ENCODE measurements at places on chromosomes 6 and 20. TPM values are rescaled to one million over a fixed set of nuclear protein-coding genes. Genes with fewer than 3 reads are reported as not detected.
A peak's percentile ranks its signal among the peaks of the same experiment; 100 is the strongest.

MOXD1 gene
- total RNA-seq = 1.9 TPM

NRN1 gene
- 4.2 TPM for total RNA-seq

GSTA4 gene
- 11.5 TPM for total RNA-seq

ZNF335 gene
- 8.3 TPM for total RNA-seq

DNA sequence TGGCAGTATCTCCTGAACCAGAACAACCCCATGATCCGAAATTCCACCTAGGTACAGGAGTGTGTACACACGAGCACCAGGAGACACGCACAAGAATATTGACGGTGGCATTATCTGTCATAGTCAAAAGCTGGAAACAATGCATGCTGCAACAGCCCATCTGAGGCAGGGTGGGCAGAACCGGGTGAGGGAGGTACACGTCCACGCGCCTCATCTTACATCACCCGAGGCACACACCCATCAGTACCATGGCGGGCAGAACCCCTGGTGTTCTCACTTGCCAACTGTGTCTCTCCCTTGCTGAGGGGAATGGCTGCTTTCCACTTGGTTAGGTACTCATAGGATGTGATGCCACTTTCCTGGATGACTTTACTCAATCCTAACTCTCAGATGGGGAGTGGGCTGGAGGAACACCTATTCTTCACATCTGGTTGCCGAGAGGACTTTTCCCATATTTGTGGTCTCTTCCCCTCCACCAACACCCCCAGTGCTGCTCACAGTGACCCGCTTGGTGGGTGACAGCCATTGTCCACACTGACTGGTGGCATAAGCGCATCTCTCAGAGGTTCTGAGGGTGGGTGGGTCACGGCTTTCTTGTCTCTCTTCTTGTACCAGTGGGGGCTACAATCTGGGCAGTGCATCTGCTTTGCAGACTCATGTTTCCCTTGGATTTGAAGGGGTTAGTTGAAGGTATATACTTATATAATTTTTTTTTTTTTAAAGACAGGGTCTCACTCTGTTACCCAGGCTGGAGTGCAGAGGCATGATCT is 13.5 kb downstream of the PPP1R3G start:
- no peak for DNase-seq

DNA sequence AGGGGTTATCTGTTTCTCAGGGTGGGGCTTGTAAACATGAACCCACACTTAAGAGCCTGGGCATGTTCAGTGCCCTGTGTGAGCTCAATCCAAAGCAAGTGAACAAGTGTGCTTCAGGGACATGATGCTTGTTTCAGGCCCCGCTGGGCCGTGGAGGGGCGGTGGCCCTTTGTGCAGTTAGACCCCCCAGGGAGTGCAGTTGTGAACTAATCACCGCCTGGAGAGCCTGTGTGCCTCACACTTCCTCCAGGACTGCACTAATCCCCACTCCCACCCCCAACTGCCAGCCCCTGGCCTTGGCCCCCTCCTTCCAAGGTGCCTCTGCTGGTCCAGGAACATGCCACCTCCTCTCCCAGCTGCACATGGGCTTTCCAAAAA is 58.1 kb downstream of the RREB1 start:
- DNase-seq = no peak

DNA sequence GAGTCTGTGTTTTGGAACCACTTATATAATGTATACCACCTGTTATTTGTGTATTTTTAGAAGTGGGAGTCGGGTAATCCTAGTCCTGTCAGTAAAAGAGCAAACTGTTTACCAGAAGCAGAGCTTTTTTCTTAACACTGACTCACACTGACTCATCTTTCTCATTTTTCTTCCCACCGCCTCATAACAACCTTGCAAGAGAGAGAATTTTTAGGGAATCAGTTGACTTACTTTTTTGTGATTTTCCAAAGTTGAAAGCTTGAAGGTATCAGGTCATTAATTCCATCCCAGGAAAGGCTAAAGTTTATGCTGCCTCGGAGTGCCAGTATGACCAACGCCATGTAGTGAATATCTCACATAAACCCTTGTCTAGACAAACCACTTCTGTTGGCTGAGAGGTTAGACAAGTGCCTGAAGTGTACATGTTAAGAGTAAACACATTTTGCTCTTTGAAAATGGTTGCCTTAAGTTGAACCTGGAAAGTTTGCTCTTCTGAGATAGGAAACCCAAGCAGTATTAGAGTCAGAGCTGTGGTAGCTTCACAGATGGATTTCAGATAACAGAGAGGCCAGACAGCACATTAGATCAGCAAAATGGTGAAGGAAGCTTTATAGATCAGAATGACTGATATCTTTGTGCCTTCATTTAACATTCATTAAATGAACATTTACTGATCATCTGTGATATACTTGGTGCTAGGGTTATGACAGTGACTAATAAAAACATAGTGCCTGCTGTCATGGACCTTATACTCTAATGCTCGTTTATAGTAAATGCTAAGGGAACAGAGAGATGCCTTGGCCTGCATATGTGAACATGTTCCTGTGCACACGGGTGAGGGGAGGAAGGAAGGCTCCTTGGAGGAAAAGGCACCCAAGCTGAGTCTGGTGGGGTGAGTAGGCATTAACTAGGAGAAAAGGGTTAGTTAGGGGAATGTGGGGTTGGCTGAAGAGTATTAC is 29.1 kb upstream of the PKIG start:
- DNase-seq = no peak

- peak; percentile 20 for DNase-seq
These were observed 465.9 kb upstream of the BTBD3 start for GRCh38 chr20:11451793-11452291.

DNA sequence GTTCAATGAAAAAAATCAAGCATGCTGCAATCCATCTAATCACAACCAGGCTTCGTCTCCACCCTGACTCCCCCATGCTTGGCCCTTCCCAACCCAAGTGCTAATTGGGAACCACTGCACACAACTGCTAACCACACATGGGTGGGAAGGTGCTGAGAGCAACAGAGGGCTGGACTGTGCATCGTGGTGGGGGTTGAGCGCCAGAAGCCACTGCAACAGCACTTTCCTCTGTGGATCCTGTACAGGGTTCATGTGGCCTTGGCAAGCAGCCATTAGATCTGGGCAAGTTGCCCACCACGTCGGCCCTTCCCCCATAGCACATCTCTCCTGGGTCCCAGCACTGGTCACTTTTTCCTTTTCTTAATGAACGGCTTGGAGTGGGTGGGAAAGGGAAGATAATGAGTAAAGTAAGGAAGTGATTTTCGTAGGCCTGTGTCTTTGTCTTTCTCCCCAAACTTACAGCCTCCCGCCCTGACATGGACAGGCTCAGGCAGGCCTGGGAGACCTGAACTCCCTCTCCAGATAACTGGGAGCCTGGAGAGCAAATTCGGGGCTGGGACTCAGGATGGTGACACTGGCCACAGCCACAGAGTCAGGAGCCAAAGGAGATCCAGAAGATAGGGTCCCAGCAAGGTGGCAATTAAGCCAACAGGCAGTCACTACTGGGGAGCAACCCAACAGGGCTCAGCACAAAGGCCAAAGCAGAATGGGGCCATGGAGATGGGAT is 34.4 kb upstream of the MRPS10 start:
- DNase-seq = no peak

DNA sequence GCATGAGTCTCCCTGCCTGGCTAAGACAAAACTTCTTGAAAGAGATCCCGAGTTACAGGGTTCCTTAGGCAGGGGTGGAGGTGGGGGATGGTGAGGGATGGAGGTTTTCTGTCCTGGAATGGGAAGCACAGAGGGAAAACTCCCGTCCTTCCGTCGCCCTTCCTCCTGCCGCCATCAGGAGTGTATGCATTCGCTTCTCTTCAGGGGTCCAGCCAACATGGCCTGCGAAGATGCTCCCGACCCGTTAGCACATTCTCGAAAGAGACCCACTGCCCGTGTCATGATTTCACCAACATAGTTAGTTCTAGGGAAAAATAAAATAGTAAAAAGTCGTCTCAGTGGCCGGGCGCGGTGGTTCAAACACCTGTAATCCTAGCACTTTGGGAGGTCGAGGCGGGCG is 37.1 kb downstream of the KIF25 start:
- DNase-seq = no peak

DNA sequence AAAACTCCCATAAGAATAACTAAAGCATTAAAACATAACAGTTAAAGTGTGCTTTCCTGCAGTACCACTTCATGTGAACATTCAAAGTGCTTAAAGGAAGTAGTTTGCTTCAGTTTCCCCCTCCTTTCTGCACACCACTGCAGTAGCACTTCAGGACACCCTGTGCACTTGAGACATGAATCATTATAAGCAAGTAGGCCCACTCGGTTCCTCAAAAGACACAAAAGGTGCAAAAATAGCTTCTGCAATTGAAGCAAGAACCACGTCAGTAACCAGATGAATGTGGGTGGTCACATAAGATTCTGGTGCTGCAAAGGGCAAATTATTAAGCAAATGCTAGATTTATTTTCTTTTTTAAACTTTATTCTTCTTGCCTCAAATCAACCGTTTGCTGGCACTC is 160.6 kb downstream of the HIVEP2 start:
- DNase-seq = no peak

DNA sequence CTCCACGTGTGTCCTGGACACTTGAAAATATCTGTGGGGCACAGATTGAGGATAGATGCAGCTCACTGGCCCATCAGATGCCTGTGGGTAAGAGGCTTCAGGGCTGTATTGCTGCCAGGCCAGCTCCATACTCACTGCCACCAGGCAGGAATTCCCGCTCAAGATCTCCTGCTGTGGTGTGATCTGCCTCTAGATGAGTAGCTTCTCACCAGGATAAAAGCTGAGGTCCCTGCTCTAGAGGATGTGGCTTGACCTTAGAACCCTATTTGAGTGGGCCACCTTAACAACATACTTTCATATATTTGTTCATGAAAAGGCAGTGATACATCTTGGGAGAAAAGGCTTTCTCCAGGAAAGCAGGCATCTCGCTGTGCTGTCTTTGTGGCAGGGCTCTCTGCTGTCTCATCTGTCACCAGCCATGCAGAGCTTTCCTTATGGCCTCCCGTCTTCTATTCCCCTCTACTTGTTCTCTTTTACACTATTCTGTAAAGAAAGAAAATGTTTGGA is 165.7 kb upstream of the RNF217 start:
- DNase-seq = no peak

DNA sequence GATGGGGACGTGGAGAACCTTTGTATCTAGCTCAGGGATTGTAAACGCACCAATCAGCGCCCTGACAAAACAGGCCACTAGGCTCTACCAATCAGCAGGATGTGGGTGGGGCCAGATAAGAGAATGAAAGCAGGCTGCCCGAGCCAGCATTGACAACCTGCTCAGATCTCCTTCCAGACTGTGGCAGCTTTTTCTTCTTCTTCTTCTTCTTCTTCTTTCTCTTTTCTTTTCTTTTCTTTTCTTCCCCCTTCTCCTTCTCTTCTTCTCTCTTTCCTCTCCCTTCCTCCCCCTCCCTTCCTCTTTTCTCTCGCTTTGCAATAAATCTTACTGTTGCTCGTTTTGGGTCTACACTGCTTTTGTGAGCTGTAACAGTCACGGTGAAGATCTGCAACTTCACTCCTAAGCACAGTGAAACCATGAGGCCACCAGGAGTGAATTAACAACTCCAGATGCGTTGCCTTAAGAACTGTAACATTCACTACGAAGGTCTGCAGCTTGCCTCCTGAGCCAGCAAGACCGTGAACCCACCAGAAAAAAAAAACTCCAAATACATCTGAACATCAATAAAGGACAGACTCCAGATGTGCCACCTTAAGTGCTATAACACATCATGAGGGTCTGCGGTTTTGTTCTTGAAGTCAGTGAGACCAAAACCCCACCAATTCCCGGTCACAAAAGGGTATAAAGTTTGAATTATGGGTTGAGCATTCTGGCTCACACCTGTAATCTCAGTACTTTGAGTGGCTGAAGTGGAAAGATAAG is 19.6 kb upstream of the SERPINB1 start:
- no peak for DNase-seq

- DNase-seq = no peak
These were observed 48.2 kb downstream of the GMDS start for GRCh38 chr6:2197177-2197671.
